ENCODE measurements at places on chromosomes 6 and 20.

- DNase-seq = peak; percentile 24
Observed at GRCh38 chr6:165231581-165232561, 77.5 kb downstream of the C6orf118 start.

DNA sequence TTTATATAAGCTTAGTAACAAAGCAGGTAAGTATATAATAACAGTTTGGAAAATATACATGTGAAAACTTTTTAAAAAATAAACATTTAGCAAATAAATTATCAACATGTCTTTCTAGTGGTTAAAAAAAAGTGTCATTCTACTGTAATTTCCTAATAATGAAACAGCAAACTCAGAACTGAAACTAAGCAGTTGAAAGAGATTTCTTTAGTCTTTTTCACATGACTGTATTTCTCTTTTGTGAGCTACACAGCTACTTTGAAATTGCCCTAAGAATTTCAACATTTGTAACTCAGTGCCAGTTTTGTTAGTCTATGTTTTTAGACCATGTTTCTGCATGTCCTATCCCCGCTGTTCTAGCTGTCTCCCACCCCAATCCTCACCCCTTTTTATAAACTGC lies 28.4 kb upstream of the SDHAF4 start:
- DNase-seq = no peak

- peak; percentile 29 for DNase-seq
Observed at GRCh38 chr6:71621918-71622519, 264.3 kb upstream of the RIMS1 start.

- no peak for DNase-seq
Observed at GRCh38 chr20:61502433-61502832, 250.4 kb downstream of the CDH4 start.

DNA sequence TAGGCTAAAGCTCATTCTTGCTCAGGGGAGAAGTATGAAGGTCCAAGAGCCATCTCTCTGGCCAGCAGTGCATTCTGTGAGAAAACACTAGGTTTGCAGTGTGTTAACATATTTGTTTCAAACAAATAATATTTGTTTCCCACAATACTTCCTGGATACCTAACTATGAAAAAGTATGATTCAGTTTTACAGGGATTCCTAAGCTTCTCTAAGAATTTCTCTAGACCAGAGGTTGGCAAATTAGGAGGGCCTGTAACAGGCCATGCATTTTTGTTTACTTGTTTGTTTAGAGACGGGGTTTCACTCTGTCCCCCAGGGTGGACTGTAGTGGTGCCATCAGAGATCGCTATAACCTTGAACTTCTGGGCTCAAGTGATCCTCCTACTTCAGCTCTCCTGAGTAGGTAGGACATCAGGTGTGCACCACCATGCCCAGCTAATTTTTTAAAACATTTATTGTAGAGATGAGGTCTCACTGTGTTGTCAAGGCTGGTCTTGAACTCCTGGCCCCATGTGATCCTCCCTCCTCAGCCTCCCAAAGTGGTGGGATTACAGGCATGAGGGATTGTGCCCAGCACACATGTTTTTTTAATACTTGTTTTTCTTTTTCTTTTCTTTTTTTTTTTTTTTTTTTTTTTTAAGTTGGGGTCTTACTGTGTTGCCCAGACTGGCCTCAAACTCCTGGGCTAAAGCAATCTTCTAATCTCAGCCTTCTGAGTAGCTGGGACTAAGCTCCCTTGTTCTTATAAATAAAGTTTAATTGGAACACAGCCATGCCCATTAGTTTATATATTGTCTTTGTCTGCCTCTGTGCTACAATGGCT lies 71.7 kb downstream of the ADGRG6 start:
- no peak for DNase-seq

- no peak for DNase-seq
Observed at GRCh38 chr6:162371121-162371520, 356.4 kb downstream of the PRKN start.

- peak; percentile 47 for DNase-seq
Observed at GRCh38 chr6:21149470-21149869, 444.1 kb upstream of the SOX4 start.

GRCh38 chr20:53069132-53069531 lies 97.0 kb downstream of the TSHZ2 start:
- no peak for DNase-seq

- DNase-seq = peak; percentile 40
Observed at GRCh38 chr20:36499723-36500501, 41.4 kb upstream of the MYL9 start.

DNA sequence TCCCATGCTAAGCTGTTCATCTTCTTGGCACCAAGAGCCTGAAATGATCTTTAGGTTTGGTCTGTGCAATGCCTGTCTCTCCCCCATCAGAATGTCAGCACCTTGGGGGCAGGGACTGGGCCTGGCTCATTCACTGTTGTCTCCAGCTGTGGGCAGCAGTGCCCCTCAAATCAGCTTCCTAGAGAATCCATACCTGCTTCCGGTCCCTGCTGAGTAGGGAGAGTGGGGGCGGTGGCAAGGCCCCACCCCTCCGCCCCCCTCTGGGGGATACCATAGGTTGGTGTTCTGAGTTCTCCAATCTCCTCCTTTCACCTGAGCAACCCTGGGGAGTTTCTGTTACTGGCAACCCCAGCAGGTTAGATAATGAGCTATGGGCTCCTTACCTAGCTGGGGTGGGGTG lies 19.2 kb upstream of the SPDEF start:
- no peak for DNase-seq

DNA sequence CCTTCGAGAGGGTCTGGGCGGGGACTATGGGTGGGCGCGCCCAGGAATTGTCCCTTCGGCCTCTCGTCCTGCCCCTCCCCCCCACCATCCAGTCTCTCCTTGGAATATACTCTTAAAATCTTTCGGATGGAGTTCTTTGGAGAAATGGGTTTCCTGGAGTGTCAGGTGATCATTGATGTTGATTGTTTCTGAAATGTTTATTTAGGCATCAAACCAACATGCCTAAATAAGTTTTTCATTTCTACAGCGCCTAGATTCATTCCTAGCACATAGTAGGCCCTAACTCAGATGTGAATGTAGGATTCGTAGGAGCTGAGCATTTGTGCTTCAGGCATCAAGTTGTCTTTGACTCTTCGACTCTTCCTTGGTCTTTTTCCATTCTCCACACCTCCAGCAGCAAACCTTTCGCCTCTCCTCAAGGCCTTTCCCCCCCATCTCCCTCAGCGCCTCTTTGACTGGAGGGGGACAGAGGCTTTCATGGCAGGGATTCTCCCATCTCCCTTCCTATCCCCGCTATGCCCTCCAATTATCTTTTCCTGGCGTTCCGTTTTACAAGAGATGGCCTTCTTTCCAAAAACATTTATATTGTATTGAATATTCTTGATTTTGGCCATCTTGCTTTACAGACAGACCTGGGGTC lies 610 bp downstream of the CASP8AP2 start:
- no peak for DNase-seq

DNA sequence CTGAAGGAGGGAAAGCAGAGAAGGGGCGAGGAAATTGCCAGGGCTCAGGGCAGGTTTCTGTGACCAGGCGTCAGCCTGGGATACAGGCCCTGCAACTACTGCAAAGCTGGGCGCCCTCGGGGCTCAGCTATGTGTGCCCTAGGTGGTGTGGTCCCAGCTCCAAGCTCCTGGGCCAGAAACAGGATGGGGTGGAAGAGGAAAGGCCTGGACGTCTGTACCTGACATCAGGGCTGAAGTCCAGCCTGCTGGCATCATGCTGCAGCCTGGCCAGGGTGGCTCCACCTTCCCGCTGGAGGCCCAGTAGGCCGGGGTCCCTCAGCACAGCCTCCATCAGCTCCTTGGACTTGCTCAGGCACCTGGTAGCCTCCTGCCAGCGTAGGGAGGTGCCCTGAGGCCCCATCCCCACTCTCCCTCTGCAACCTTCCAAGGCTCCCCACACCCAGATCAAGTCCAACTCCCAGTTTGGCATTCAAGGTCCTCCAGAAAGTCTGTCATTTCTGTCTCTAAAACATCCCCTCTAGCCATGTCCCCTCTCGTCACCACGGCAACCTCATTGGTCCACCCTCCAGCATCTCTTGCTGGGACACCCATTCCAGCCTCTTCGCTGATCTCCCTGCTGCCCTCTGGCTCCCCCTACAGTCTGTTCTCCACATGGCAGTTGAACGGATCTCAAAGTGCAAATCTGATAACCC lies 38.2 kb downstream of the KIAA1755 start:
- DNase-seq = peak; percentile 86

- no peak for DNase-seq
Observed at GRCh38 chr20:38748861-38749149, 545 bp downstream of the ACTR5 start.

DNA sequence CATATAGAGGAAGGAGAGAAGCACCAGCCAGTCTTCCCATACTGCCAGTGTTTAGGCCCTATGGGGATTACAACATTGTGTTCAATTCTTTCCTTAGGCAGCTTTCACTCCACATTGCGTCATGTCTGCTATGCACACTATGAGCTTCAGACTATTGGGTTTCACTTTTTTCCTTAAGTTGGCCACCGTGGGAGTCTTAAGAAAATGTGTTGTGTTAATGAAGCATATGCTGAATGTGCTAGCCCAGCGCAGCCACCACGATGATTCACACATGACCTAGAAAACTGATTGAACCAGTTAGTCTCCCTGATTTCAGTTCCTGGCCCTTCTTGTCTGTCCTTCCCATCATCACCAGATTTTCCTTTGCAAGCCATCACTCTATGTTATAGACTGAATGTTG lies 21.5 kb downstream of the TUBB2B start:
- DNase-seq = peak; percentile 67

DNA sequence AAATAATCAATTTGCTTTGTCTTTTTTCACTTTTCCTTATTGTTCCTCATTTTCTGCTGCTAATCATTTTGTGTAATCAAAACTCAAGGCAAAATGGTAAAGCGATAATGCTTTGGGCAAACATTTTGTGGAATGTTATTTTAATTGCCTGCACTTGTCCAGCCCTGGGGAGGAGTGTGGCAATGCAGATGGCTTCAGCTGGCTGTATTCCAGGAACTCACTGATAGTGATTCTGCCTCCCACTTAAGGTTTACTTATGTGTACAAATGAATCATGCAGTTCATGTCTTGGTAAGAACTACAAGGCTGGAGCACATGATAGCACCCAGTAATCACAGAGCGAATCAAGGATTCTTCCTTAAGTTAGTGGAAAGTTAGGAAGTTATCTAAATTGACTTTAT lies 107.8 kb downstream of the COL19A1 start:
- no peak for DNase-seq

DNA sequence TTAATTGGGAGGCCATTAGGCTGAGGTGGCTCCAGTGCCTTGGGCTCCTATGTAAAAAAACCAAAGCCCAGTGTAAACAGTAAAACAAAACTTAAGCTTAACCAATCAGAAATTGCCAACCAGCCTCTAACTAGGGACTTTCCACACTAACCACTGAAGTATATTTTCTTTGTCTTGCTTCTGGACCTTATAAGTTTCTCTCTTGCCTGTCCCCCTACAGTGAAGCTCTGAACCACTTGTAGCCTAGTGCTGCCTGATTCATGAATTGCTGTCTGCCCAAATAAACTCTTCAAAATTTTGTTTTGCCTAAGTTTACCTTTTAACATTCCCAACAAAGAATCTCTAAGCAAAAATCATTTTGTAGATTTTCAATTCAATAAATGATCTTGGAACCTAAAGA lies 28.2 kb downstream of the POPDC3 start:
- DNase-seq = no peak

DNA sequence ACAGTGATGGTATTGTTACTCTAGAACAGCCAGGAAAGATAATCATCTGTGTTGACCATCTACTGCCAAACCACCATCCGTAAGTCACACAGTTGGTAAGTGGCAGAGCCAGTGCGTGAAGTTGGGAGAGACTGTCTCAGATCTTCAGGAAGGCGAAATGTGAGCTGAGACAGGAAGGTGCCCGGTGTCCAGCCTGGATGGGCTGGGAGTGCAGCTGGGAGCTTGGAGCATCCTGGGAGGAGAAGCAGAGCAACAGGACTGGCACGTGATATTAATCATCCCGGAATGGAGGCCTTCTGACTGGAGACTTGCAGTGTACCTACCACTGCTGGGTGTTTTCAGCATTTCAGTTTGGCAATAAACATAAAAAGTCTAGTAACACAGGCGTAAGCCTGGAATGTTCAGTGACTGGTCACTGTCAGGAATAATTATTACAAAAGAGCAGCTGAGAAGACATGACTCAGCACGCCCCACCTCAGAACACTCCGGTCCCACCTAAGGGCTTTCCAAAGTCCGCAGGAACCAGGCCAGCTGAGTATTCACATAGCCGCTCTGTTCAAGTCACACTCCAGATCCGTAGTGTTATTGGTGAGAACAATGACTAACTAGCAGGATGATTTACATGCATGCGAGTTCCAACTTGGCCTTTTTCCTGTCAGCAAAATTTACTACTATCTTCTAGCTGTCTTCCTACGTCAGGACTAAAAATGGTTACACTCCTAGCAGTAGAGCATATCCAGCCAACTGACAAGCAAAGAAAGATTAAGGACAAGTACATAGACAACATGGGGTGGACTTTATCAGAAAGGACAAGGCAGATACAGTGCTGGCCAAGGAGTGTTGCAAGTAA lies 45.1 kb upstream of the PNRC1 start:
- DNase-seq = peak; percentile 86

DNA sequence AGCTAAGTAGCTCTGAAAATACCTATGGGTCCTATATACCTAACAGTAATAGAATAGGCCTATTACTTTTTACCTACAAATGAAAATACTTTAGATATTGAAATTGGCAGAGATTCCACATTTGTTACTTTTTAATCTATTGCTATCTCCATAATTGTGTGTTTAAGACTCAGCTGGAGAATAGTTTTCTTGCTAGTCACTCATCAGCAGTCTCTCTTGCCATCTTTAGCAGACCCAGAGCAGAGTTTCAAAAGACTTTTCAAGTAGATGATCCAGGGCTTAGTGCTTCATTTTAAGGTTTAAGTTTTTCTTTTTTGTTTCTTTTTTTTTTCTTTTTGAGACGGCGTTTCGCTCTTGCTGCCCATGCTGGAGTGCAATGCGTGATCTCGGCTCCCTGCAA lies 12.9 kb downstream of the ANKS1A start:
- DNase-seq = peak; percentile 49

GRCh38 chr6:110285306-110286060 lies 72.7 kb downstream of the METTL24 start:
- DNase-seq = no peak

DNA sequence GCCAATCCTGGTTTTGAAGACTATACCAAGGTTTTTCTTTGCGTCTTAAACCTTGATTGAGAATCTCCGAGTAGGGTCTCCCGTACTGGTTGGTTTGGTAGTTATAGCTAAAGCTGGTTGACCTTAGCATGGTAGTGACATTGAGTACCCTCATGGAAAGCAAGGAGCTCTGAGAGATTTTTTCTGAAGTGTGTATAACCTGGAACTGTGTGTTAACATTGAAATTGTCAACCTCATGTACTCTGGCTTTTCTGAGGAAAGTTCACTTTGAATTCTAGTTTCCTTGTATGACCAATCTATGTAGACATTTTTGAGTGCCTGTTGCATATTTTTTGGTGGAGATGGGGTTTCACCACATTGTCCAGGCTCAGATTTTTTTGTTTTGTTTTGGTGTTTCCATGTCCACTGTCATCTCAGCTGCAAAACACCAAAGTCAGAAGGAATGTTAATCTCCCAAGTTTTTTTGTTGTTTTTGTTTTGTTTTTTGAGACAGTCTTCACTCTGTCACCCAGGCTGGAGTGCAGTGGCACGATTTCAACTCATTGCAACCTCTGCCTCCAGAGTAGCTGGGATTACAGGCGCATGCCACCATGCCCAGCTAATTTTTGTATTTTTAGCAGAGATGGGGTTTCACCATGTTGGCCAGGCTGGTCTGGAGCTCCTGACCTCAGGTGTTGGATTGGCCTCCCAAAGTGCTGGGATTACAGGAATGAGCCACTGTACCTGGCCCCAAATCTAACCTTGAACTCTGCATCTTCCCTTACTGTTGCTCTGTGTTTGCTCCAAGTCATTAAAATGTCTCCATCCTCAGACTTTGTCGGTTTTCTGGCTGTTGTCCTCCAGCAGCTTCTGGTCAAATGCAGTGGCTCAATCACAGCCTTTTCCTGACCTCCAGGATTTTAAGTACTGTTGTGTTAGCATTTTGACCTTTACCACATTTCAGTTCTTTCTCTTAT lies 4.3 kb downstream of the RPS12 start:
- no peak for DNase-seq

Data from AG20443 (cell line).